Stimulated activated CD4-positive, alpha-beta T cell treated with anti-CD3 and anti-CD28 coated beads, Interleukin-1b, Interleukin-23, amount 100 ng/mL, for 48 hours (primary cell): ENCODE measurements at places on chromosomes 3 and 15.

DNA sequence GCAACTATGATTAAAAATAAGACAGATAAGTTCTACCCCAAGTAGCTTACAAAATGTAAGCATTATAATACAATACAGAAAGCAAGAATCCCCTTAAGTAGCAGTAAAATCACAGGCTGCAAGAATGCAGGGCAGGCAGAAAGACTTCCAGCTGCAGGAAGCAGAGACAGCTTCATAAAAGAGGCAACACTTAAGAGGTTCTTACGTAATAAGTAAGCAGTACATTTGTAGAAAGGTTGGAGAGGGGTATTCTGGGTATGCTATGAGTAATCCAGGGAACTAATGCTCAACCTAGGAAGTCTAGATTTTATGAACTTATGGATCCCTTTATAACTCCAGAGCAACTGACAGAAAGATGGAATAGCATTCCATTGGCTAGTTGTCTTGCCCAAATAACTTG is 151.6 kb downstream of the IL5RA start:
- no peak for DNase-seq

GRCh38 chr3:38834110-38834509 is 18.1 kb upstream of the SCN10A start:
- peak; percentile 53 for DNase-seq

DNA sequence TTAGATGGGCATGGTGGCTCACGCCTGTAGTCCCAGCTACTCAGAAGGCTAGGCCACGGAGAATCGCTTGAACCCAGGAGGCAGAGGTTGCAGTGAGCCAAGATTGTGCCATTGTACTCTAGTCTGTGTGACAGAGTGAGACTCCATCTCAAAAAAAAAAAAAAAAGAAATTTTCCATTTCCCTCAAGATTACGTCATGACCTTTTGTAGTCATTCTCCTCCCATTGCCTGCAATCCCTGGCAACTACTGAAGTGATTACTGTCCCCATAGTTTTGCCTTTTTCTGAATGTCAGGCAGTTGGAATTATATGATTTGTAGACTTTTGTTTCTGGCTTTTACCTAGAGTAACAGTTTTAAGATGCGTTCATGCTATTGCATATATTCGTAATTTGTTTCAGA is 28.0 kb downstream of the WDR76 start:
- DNase-seq: no peak

- no peak for DNase-seq
Observed at GRCh38 chr3:29281344-29282241, 722 bp downstream of the RBMS3 start.

DNA sequence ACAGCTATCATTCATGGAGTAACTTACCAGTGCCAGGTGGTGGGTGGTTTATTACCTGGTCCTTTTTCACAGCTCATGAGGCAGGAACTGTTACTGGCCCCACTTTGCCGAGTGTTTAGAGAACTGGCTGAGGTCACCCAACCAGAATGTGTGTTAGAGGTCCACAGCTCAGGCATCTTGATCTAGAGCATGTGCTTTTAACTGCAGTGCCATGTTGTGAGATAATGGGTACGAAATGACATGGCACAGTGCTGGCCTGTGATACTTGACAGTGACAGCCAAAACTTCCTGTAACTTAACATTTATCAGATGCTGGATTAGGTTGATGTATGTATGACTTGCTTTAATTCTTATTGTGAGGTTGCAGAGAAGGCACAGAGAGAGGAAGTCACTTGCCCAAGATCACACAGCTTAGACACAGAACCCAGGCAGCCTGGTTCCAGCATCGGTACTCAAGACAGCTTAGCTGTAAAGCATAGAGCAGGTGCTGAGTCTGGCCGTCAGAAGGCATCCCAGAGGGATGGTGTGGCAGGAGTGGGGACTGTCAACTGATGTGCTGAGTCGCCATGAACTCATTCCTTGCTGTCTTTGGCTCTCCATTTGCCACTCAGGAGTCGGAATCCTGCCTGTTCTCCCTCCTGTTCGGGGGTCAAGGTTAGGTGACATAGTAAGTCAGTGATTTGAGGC is 9.6 kb downstream of the MCM2 start:
- DNase-seq: no peak

DNA sequence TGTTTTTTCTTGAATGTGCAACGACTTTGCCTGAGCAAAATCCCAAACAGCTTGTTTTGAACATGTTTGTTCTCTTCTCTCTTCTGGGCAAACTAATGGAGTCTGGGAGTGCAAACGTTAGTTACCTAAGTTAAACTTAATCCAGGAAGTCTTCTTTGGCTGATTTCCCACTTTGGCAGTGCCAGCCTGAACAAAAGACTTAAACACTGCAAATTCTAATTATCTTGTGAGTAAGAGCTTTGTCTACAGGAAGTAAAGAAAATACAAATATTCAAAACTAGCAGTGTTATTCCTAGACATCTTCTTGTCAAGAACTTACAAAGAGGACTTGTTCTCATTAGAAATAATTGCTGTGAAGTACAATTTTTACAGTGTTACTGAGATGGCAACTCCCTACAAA is 16.7 kb upstream of the DENND6A start:
- DNase-seq: no peak

DNA sequence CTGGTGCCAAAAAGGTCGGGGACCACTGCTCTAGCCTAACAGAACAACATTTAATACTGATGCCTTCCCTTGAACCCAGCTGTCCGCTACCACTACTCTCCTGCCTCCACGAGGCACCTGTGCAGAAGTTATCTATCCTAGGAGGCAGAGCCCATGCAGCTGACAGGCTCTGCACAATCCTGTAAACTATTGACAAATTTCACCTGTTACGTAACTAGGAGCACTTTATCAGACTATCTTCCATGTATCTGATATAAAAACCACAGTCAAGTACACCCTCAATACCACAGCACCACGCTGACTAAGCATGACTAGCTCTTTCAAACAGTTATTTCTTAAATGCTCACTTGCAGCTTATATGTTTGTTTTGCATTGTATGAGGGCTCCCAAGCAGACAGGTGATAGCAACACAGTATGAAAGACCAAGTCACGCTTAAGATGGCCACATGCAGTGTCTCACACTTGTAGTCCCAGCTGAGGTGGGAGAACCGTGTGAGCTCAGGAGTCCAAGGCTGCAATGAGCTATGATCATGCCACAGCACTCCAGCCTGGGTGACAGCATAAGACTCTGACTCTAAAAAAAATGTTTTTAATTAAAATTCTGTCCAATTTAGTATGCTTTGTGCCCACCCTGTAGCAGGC is 4.5 kb upstream of the IL17RC start:
- no peak for DNase-seq

DNA sequence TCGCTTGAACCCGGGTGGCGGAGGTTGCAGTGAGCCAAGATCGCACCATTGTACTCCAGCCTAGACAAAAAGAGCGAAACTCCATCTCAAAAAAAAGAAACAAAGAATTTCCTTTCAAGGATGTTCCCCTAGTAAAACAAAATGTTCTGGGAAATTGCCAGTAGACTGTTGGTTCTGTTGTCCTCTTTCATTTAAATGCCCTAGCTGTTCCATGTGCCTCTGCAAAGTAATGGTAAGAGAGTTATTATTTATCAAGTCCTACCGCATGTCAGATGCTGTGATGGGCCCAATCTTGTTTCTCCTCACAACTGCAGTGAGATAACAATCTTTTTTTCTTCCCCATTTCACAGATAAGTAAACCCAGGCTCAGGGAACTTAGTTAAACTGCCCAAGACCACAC is 254.3 kb upstream of the TPM1 start:
- no peak for DNase-seq

DNA sequence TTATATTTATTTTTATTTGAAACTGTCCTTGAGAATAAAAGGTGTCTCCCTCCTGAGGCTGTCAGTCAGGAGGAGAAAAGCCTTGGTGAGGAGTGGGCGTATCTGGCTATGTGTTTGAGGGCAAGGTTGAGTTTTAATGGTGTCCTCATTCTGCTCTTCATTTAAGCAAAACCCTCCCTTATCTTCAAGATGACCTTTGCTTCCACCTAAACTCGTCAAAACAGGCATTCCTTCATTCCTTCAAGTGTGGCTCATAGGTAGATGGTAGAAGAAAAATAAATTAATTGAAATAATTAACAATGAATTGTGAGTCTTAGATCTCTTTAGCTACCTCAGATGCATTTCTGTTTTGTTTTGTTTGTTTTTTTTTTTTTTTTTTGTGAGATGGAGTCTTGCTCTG is 39.4 kb upstream of the ATOSA start:
- DNase-seq: no peak

- peak; percentile 19 for DNase-seq
Observed at GRCh38 chr3:10142707-10143560, 1.4 kb downstream of the VHL start.

DNA sequence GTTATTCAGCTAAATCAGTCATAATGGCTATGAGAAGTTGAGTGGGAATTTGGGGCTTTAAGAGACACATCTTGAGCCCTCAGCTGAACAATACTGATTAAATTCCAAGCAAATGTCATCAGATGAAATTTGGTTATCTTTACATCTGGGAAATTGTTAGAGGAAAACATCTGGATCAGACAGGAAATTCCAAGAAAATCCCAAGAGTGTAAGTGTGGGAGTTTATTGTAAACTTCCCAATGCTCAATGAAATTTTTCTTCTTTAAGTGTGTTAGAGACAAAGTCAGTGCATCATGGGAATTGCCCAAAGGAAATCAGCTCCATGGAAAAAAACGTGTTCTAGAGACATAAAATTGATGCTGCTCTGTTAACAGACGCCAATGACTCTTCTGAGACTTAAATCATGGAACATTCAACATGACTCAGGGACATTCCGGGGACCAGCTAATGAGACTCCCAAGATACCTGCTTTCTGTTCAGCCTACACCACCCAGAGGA is 19.8 kb upstream of the DCLK3 start:
- no peak for DNase-seq

GRCh38 chr3:99720985-99721632 is 82.7 kb downstream of the COL8A1 start:
- DNase-seq: no peak

DNA sequence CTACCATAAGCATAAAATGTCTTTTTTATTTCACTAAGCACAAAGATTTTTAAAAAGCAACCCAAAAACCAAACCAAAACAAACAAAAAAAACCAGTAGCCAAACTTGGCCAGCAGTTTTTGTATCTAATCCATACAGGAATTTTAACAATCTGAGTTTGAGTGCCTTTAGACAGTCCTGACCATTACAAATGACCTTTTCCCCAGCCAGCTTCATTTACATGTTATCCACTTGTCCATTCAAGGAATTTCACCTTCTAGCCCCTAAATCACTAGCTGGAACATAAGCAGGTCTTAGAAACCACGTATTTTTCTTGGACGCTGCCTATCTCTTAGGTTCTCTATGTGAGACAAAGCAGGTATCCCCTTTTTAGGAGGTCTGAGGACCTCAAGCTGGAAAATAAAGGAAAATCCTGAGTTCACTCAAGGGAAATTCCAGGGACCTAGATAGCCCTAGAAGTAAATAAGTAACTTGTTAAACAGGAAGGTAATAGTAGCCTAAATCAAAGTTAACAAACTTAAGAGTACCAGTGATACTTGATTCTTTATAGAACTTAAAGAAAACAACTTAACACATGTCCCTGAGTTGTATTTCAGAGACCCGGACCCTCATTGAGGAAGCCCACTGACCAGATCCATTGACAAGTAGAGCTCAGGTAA is 34.2 kb downstream of the CIP2A start:
- DNase-seq: no peak

- DNase-seq: no peak
Observed at GRCh38 chr3:12751571-12751970, 7.5 kb downstream of the TMEM40 start.

- no peak for DNase-seq
Observed at GRCh38 chr3:58588030-58588614, 10.9 kb upstream of the FAM107A start.

DNA sequence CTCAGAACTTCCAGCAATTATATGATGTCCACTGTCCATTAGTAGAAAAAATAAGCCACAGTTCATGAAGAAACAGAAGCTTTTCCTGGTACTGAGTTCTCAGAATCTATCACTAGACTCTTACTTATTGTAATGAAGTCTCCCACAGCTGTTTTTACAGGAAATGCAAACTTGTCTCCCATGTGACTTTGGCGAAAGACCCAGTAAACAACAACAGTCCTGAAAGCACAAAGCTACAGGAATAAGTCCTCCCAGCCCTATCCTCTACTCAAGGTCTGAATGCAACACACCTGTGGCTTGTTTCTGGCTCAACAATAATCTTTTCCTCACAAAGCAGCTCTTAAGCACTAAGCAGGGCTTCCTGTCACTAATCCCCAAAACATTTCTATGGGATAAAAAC is 55.9 kb downstream of the EOMES start:
- DNase-seq: no peak

- no peak for DNase-seq
Observed at GRCh38 chr3:134364061-134364935, 9.9 kb downstream of the AMOTL2 start.

GRCh38 chr3:177352424-177352823 is 155.1 kb upstream of the TBL1XR1 start:
- DNase-seq: no peak

GRCh38 chr3:29214009-29214658 is 66.7 kb upstream of the RBMS3 start:
- no peak for DNase-seq

- no peak for DNase-seq
Observed at GRCh38 chr15:67806536-67806935, 18.8 kb upstream of the SKOR1 start.

- no peak for DNase-seq
Observed at GRCh38 chr3:79983118-79983517, 215.3 kb upstream of the ROBO1 start.

GRCh38 chr3:184380627-184381260 is 890 bp downstream of the CHRD start:
- DNase-seq: no peak

GRCh38 chr3:128081846-128082245 is 29.6 kb downstream of the SEC61A1 start:
- no peak for DNase-seq

DNA sequence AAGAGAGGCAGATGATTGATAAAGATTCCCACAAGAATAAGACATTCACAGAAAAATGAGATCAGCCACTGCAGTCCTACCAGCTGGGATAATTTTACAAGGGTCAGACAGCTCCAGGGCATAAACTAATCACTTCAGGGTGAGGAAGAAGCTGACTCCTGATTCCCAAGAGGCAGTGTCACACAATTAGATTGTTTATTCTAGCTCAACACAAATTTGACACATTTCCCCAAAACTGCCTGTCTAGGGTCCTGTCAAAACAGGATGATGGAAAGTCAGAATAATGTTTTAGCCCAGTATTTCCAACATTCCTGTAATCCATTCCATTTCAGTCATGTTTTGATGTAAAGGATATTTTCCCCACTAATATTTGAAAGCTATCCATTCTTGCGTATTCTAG is 110.8 kb downstream of the TNIK start:
- no peak for DNase-seq
